ENCODE measurements at places on chromosomes 12 and 14. TPM values are rescaled to one million over a fixed set of nuclear protein-coding genes. Genes with fewer than 3 reads are reported as not detected.

GRCh38 chr12:128803788-128804187, 20.0 kb downstream of the SLC15A4 start:
- H3K4me3 ChIP-seq, result no peak overlapping the region
- DNase-seq, result no peak
- no peak overlapping the region for H3K27ac ChIP-seq

ACOT2 gene
- 44.5 TPM for total RNA-seq

GRCh38 chr12:31218203-31219025, 107.5 kb downstream of the SINHCAF start:
- no peaks in the 10 kb centered on the region for H3K36me3 ChIP-seq
- no peak for DNase-seq
- H3K4me3 ChIP-seq, result no peak overlapping the region
- no peaks in the 10 kb centered on the region for H3K27me3 ChIP-seq
- H3K27ac ChIP-seq, result no peak overlapping the region

GRCh38 chr12:85509857-85510256, 229.8 kb downstream of the ALX1 start:
- no peak overlapping the region for H3K4me3 ChIP-seq
- no peak for DNase-seq
- no peaks in the 10 kb centered on the region for H3K27me3 ChIP-seq

- DNase-seq, result no peak
- no peak overlapping the region for H3K27ac ChIP-seq
- H3K4me3 ChIP-seq, result no peak overlapping the region
- H3K36me3 ChIP-seq, result no peaks in the 10 kb centered on the region
Observed at GRCh38 chr12:72618764-72619163, 346.6 kb downstream of the TRHDE start.

DNA sequence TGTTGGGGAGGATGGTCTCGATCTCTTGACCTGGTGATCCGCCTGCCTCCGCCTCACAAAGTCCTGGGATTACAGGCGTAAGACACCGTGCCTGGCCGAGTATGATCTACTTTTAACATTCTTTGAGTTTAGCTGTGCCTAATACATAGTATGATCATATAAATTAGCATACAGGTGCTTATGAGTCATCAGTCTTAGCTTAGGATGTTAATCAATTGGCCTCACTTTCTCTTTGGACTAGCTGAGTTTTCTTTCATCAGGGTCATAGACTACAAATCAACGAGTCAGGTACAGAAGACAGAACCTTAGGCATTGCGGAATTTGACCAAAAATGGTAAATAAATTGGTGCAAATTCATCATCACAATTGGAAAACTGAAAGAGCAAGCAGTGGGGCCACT, 2.2 kb downstream of the SLC25A21 start:
- no peak overlapping the region for H3K27ac ChIP-seq
- no peaks in the 10 kb centered on the region for H3K27me3 ChIP-seq
- H3K4me1 ChIP-seq, result peaks cover 6% of the 10 kb centered on the region
- no peak for DNase-seq
- no peaks in the 10 kb centered on the region for H3K36me3 ChIP-seq
- no peak overlapping the region for H3K4me3 ChIP-seq

DNA sequence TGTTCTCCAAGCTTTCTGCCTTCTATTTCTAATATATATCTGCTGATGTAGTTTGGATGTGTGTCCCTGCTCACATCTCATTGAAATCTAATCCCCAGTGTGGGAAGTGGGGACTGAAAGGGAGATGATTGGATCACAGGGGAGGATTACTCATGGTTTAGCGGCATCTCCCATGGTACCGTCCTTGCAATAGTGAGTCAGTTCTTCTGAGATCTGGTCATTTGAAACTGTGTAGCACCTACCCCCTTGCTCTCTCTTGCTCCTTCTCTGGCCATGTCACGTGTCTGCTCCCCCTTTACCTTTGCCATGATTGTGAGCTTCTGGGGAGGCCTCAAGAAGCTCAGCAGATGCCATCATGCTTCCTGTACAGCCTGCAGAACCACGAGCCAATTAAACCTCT, 26.2 kb upstream of the ALX1 start:
- no peak overlapping the region for H3K27ac ChIP-seq
- no peaks in the 10 kb centered on the region for H3K4me1 ChIP-seq
- no peak for DNase-seq
- no peaks in the 10 kb centered on the region for H3K27me3 ChIP-seq

KRT79 gene
- not detected for total RNA-seq

- H3K27ac ChIP-seq, result peak overlapping the region; percentile 95
Observed at GRCh38 chr14:64705381-64706118, 1.3 kb downstream of the PLEKHG3 start.

DNA sequence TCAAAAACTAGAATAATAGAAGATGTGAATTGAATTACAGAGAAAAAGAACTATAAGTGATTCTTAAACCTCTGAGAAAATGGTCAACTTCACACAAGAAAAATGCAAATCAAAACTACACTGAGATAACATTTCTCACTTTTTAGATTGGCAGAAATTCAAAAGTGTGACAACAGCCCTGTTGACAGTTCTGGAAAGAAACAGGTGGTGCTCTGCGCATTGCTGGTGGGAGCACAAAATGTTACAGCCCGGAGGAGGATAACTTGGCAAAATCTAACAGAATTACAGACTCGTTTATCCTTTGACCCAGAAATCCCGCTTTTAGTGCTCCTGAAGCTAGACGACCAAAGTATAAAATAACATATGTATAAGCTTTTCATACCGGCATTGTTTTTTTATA, 222.5 kb upstream of the CNTN1 start:
- no peaks in the 10 kb centered on the region for H3K27me3 ChIP-seq
- no peaks in the 10 kb centered on the region for H3K36me3 ChIP-seq
- H3K27ac ChIP-seq, result no peak overlapping the region
- no peaks in the 10 kb centered on the region for H3K4me1 ChIP-seq
- H3K4me3 ChIP-seq, result no peak overlapping the region

SP1 gene
- 49.0 TPM for total RNA-seq

DNA sequence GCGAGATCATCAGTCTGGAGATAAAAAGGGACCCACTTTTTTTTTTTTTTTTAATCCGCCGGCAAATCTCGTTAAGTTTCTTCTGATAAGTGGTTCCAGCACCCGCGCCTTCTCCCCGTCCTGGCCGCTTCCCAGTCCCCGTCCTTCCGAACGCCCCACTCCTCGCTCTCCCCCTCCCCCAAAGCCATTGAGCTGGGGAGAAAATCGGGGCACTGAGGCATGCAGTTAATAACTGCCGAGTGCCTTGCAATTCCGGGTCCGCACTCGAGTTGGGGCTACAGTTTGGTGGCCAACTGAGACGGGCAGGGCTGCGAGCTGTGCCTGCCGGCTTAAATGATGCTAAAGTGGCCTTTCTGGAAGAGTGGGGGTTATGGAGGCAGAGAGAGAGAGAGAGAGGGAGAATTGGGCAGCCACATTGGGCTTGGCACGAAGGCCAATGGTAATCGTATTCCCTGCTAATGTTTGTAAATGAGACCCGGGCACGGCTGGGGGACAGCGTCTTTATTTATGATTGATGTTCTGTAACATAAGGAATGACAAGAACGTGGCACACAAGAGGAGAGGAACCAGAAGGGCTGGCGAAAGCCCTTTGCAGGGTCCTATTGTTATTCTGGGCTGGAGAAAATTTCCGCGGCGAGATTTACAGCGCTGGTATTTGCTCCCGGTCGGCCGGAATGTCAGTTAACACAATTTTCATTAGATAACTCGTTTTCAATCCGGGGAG, 115.4 kb upstream of the MYL2 start:
- H3K36me3 ChIP-seq, result no peaks in the 10 kb centered on the region
- no peak for DNase-seq
- no peaks in the 10 kb centered on the region for H3K4me1 ChIP-seq
- H3K27me3 ChIP-seq, result no peaks in the 10 kb centered on the region
- no peak overlapping the region for H3K27ac ChIP-seq
- no peak overlapping the region for H3K4me3 ChIP-seq

ANHX gene
- not detected for total RNA-seq

Measured in ascending aorta (tissue), 2 donors.